ENCODE measurements at places on chromosomes 5 and 9.
A peak's percentile ranks its signal among the peaks of the same experiment; 100 is the strongest.

GRCh38 chr9:117574099-117574498, 130.1 kb upstream of the TLR4 start:
- peak; percentile 96 for DNase-seq

DNA sequence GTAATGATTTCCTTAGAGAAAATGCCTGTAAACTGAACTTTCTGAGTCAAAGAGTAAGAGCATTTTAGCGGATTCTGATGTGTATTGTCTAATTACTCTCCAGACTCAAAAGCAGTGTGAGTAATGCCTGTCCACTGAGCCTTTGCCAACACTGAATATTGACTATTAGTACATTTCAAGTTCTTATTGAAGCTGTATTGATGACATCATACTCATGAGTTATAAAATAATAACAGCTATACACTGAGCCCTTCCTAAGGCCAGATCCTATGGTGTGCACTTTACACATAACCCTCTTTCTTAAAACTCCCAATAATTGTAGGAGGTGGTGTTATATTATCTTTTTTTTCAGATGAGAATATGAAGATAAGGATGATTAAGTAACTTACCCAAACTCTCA, 152.8 kb upstream of the TRPC7 start:
- no peak for DNase-seq

- DNase-seq = peak; percentile 98
Measured at GRCh38 chr9:37676411-37676830, 25.7 kb downstream of the FRMPD1 start.

DNA sequence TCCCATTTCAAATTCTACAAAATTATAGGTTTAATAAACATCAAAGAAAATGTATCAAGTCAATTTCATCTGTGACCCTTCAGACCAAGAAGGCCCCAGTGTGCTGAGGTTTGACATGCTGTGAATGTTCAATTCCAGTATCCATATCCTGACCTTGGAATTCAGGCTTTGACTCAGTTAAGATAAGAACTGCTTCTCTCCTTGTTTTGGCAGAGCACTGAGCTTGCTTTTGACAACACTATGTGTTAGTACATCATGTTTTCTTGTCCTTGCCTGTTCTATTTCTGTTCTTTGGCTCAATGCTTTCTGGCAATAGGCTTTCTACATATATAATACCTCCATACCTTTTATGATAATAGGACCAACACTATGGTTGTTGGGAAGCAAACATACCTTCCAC, 105.6 kb downstream of the PLCXD3 start:
- DNase-seq = no peak

GRCh38 chr9:92798358-92798757, 33.7 kb upstream of the BICD2 start:
- DNase-seq = no peak

All from NCI-H524 (cell line).